ENCODE measurements at places on chromosomes 3 and 15. TPM values are rescaled to one million over a fixed set of nuclear protein-coding genes. Genes with fewer than 3 reads are reported as not detected.

The FBXW12 gene
- not detected for total RNA-seq

The TGM4 gene
- total RNA-seq, result not detected

The TUSC7 gene
- not detected for total RNA-seq

The TMEM212 gene
- not detected for total RNA-seq

The PARP9 gene
- 27.0 TPM for total RNA-seq

The AGBL1 gene
- not detected for total RNA-seq

Data from aortic smooth muscle cell (primary cell).